ENCODE measurements at places on chromosomes 1 and 21.

- no peak for DNase-seq
These were observed 93.1 kb downstream of the VAV3 start for GRCh38 chr1:107871687-107872395.

GRCh38 chr1:8495928-8496401 is 178.1 kb downstream of the SLC45A1 start:
- no peak for DNase-seq

DNA sequence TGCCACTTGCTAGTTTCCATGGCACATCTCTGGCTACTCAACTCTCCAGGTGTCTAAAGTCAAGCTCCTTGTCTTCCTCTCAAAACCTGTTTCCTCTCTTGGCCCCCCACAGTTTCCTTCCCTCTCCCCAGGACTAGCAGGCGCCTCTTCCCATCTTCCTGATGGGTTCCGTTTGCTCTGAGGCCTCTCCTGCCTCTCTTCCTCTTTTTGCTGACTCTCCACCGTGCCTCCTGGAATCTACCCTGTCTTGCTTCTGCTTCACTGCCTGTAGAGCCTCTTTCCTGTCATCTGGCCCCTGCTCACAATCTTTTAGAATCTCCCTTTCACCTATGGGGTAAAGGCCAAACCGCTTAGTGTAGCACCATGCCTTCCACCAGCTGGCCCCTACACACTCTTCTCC is 21.8 kb upstream of the LHX4 start:
- DNase-seq = no peak

- DNase-seq = no peak
These were observed 33.4 kb upstream of the TENT5B start for GRCh38 chr1:27045973-27046558.

GRCh38 chr1:111736548-111737215 is 2.5 kb downstream of the INKA2 start:
- no peak for DNase-seq

DNA sequence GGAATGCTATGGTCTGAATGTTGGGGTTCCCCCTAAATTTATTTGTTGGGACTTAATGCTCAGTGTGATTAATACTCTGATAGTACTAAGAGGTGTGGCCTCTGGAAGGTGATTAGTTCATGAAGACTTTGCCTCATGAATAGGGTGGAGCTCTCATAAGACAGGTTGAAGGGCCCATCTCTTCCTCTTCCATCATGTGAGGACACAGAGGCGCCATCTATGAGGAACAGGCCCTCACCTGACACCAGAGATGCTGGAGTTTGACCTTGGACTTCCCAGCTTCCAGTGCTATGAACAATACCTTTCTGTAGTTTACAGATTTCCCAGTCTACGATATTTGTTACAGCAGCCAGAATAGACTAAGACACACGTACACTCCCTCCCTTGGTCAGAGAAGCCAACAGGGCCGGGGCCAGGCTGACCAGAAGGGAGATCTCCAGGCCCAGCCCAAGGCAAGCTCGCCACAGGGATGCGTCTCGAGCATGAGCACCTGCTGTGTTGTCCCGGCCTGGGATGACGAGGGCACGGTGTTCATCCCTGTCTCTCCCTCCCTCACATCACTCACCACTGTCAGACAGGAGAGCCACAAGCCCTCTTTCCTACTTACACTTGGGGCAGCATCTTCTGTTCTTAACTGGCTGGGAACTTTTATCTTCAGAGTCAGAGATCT is 4.7 kb upstream of the ABCG1 start:
- DNase-seq = no peak

GRCh38 chr1:205410581-205411298 is 11.1 kb downstream of the LEMD1 start:
- no peak for DNase-seq

- no peak for DNase-seq
These were observed 8.6 kb upstream of the ACBD3 start for GRCh38 chr1:226195144-226195543.

- no peak for DNase-seq
These were observed 270.4 kb upstream of the B3GALT2 start for GRCh38 chr1:193456811-193457280.

- DNase-seq = no peak
These were observed 12.7 kb downstream of the BCAR3 start for GRCh38 chr1:93668951-93669350.

DNA sequence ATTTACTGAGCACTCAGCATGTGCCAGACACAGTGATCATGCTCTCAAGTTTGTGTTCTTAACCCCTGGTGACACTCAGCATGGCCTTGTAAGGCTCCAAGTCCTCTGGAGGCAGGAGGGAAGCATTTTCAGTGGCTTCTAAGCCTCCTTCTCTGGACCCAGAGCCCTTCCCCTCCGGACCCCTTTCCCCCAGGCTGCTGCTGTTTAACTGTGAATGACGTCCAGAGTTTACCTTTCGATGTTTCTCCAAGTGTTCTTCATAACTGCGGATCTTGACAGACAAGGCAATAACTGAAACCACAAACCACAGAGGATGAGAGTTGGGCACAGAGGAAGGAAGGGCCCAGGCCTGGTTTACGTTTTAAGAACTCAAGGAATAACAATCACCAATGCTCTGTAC is 6.5 kb downstream of the MRPS15 start:
- no peak for DNase-seq

- no peak for DNase-seq
These were observed 223.3 kb downstream of the FGGY start for GRCh38 chr1:59520194-59520593.

- DNase-seq = no peak
These were observed 22.7 kb upstream of the SFT2D2 start for GRCh38 chr1:168202941-168203654.

- DNase-seq = peak; percentile 52
These were observed 566.1 kb downstream of the PTPRU start for GRCh38 chr1:29802181-29803068.

GRCh38 chr1:9165396-9165795 is 36.5 kb upstream of the GPR157 start:
- no peak for DNase-seq

DNA sequence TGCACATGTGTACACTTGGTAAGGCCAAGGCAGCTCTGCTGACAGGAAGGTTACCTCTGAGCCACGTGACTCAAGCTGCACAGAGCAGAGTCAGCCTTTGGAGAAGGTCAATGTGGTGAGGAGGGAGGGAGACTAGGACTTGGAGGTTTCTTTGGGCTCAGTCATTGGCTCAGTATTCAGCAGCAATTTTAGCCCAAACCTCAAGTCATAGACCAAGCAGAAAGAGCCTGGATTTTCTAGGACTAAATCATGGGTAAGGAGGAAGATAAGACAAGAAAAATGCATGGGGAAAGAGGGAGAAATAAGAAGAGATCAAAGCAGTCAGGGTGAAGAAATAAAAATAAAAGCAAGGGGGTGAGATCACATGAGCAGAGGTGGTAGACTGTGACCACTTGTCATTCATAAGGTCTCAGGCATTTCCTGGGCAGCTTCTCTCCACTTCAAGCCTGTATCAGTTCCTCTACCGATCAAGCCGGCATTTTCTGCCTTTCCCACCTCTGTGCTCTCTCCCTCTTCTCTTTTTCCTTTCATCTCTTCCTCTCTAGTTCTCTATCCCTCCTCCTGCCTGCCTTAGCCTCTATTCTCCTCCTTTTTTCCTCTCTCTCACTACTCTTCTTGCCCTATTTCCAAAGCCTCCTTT is 51.7 kb upstream of the DUSP10 start:
- DNase-seq = no peak

GRCh38 chr1:207581496-207582153 is 63.3 kb upstream of the CR1L start:
- DNase-seq = no peak

DNA sequence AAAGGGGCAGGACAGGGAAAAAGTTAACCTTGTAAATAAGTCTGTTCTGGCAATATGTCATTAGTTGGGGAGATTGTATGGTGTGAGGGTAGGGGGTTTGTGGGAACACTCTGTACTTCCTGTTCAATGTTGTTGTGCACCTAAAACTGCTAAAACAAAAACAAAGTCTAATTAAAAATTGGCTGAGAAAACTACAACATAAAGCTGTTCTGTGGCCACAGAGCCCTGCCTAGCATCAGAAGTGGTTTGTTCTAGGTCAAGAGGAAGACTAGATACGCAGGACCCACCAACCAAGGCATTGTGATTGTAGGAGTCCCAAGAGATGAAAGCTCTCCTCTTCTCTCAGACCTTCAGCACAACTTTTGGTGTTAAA is 81.0 kb upstream of the LRRC8D start:
- no peak for DNase-seq

- no peak for DNase-seq
These were observed 26.4 kb upstream of the FAM78B start for GRCh38 chr1:166193057-166193698.

GRCh38 chr1:202794051-202794740 is 14.0 kb downstream of the KDM5B start:
- DNase-seq = no peak

GRCh38 chr1:154748405-154748775 is 121.7 kb downstream of the KCNN3 start:
- DNase-seq = no peak

GRCh38 chr1:61226791-61227567 is 144.6 kb downstream of the NFIA start:
- no peak for DNase-seq

- no peak for DNase-seq
These were observed 3.3 kb downstream of the AHDC1 start for GRCh38 chr1:27600498-27601175.

DNA sequence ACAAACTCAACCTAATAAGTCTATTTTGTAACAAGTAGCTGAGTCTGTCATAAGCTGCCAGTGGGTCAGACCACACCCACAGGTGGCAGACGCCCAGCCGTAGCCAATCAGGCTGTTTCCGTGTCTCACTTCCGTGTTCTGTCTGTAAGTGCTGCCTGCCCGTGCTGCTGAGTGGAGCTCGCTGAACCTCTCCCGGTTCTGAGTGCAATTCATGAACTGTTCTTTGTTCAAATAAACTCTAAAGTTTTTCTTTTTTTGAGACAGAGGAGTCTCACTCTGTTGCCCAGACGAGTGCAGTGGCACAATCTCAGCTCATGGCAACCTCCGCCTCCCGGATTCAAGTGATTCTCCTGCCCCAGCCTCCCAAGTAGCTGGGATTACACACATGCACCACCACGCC is 25.1 kb downstream of the POFUT2 start:
- no peak for DNase-seq

- DNase-seq = no peak
These were observed 28.9 kb upstream of the H3-3A start for GRCh38 chr1:226033582-226033981.

DNA sequence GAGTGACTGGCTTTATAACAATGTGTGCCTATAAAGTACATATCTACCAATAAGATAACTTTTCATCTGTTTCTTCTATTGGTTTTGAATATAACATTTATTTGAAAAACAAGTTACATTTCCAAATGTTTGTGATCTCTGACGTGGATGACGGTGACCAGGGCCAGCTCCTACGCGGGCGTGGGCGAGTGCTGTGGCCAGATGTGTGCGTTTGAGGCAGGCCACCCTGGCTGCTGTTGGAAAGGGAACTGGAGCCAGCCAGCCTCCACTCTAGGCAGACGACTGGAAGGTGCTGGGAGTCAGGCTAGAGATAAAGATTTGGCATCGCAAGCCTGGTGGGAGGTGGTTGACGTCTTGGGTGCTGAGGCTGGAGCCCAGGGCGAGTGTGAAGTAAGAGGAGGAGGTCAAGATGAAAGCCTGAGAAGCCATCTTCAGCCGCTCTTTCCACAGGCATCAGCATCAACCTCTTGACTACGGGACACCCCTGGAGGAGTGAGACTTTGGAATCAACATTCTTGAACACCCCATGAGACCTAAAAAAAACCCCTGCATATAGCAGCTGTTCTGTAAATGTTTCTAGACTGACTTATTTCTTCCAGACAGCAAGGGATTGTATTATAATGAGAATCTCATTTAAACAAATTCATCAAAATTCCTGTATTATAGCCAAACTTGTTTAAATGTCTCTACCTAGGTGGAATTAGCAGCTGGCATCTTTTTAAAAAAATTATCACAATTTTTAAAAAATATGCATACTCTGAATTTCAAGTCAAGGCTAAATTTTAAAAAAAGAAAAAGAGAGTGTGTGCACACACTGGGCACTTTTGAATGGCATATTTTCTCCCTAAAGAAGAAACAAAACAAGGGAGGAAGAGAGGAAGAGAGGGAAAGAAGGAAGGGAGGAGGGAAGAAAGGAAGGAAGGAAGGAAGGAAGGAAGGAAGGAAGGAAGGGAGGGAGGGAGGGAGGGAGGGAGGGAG is 112.5 kb upstream of the SLC44A3 start:
- no peak for DNase-seq

DNA sequence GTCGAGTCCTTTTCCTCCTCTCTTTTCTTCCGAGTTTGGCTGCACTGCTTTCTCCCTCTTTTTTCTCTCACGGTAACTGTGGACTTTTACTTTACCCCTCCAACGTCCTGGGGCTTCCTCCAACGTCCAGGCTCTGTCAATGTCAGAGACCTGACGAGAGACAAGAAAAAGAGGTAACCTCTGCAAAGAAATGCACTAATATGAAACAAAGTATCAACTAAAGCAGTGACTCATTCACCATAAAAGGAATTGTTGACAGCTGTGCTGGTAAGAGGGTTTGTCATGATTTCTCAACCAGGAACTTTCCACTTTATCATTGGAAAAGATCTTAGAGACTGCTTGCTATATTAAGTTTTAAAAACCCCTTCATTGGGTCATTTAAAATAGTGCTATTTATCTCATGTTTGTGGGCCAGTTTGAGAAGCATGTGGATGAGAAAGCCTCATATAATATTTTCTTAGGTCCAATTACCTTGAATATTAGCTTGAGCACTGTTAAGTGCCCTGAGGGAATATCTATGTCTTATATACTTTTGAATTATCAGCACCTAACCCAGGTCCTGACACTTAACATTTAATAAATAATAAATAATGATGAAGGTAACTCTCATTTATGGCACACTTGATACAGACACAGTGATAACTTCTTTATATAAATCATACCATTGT is at the start of gene GBP2:
Gene GBP2 (minus strand): TSS at position 202 of the 668 bp plus-strand sequence. CDS start 4,148 bp downstream, outside the sequence.
- no peak for DNase-seq

DNA sequence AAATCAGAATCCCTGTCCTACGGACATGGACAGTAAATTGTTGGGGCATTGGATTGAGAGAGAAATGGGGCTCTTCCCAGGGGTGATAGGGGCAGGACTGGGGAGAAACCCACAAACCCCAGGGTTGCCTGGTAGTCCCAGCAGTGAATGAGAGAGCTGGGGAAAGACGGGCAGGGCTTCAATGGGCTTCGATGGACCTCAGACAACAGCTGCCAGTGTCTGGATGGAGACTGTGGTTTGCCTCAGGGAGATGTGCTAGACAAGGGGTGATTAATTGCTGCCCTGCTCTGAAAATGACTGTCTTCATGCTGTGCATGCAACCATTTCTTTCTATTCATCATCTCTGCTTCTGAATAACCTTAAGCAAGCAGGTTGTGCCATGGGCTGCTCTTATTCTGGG is 7.4 kb downstream of the GPR25 start:
- no peak for DNase-seq

DNA sequence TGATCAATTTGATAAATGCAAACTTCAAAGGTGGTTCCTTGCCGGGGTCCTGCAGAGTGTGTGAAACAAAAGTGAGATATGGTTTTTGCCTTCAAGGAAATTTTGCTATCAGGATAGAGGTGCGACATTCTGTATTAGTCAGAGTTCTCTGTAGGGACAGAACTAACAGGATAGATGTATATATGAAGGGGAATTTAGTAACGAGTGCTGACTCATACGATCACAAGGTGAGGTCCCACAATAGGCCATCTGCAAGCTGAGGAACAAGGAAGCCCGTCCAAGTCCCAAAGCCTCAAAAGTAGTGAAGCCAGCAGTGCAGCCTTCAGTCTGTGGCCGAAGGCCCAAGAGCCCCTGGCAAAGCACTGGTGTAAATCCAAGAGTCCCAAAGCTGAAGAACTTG is 157.0 kb downstream of the RYR2 start:
- no peak for DNase-seq

Measured in vagina (tissue), 2 donors.